ENCODE measurements at places on chromosomes 1 and 21.

GRCh38 chr1:6097824-6098223 is 52.1 kb downstream of the KCNAB2 start:
- H3K27ac ChIP-seq, result peak overlapping the region; percentile 14
- no peak for DNase-seq
- no peaks in the 10 kb centered on the region for H3K4me1 ChIP-seq
- H3K36me3 ChIP-seq, result peaks cover 22% of the 10 kb centered on the region

DNA sequence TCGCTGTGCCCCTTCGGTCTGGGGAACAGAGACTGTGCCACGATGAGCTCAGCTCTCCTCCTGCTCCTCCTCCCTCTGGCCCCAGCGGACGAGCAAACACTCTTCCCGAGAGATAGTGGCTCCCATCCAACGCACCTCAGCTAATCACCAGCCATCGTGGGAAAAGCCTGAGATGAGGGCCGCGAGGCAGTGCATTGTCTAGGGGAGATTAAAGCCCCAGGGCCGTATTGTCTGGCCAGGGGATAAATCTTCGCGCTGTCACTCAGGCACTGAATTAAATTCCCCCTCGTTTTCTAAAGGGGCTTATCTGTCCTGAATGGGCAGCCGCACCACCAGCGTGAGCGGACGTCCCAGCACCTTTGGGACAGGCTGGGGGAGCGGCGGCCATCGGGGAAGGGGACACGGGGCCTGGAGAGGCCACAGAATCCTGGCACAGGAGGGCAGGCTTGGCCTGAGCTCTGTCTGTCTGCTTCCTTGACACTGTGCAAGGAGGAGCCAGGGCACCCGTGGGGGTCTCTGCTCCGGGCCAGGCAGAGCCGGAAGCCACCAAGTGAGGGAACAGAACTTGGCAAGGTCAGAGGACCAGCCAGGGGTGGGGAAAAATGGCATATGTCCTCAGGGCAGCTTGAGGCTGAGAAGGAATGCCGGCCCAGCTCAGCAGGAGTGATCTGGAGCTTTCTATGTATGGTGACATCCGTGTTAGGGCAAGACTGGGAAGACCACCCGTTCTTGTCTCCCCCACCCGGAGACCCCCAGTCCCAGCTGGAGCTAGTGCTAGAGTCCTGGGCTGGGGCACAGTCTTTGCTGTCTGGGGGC is 32.3 kb downstream of the PRDM16 start:
- H3K27ac ChIP-seq, result no peak overlapping the region
- DNase-seq, result no peak
- H3K4me3 ChIP-seq, result no peak overlapping the region
- H3K27me3 ChIP-seq, result no peaks in the 10 kb centered on the region
- no peaks in the 10 kb centered on the region for H3K4me1 ChIP-seq

GRCh38 chr1:222654849-222655248 is 37.0 kb downstream of the MIA3 start:
- H3K27ac ChIP-seq, result peak overlapping the region; percentile 87
- peaks cover 49% of the 10 kb centered on the region for H3K4me1 ChIP-seq
- peak overlapping the region; percentile 42 for H3K4me3 ChIP-seq

DNA sequence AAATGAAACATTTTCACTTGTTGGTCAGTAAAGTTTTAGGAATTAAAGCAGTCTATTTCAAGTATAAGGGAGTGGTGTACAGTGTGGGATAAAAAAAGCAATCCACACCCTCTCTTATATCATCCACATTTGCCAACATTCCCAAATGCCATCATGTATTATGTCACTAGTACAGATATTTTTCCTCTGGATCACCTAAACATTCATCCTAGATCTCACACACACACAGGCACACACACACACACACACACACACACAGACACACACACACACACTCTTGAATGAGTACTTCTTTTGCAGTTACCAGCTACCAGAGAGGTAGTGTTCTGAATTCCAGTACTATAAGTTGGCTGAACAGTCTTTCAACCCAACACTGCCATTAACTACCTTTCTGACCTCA is 1369.1 kb upstream of the ADGRL4 start:
- no peak overlapping the region for H3K4me3 ChIP-seq
- no peaks in the 10 kb centered on the region for H3K36me3 ChIP-seq
- no peak overlapping the region for H3K27ac ChIP-seq
- H3K27me3 ChIP-seq, result no peaks in the 10 kb centered on the region
- no peak for DNase-seq

- no peak for DNase-seq
- no peaks in the 10 kb centered on the region for H3K4me1 ChIP-seq
- H3K27ac ChIP-seq, result no peak overlapping the region
- H3K4me3 ChIP-seq, result no peak overlapping the region
- H3K27me3 ChIP-seq, result no peaks in the 10 kb centered on the region
Observed at GRCh38 chr1:216925962-216926625, 202.9 kb upstream of the ESRRG start.

DNA sequence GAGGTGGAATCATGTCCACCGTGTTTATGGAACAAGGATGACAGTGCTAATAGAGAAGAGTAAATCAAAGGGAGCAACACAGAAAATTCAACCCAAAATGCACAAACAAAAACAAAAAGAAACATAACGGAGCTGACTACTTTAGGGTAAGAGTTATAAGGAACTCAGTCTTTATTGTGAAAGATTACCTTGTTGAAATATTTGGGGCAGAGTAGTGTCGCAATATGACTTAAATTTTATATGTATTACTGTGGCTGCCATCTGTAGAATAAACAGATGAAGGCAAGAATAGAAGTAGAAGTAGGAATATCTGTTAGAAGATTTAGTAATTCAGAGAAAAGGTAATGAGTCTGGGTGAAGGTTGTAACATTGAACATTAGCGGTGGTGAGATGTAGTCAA is 913.9 kb downstream of the BRINP3 start:
- DNase-seq, result no peak
- no peaks in the 10 kb centered on the region for H3K27me3 ChIP-seq
- no peak overlapping the region for H3K27ac ChIP-seq
- no peak overlapping the region for H3K4me3 ChIP-seq
- no peaks in the 10 kb centered on the region for H3K4me1 ChIP-seq

- H3K4me1 ChIP-seq, result peaks cover 77% of the 10 kb centered on the region
- H3K36me3 ChIP-seq, result peaks cover 73% of the 10 kb centered on the region
- DNase-seq, result no peak
- H3K27me3 ChIP-seq, result no peaks in the 10 kb centered on the region
Observed at GRCh38 chr21:14538483-14538882, 7.6 kb downstream of the SAMSN1 start.

DNA sequence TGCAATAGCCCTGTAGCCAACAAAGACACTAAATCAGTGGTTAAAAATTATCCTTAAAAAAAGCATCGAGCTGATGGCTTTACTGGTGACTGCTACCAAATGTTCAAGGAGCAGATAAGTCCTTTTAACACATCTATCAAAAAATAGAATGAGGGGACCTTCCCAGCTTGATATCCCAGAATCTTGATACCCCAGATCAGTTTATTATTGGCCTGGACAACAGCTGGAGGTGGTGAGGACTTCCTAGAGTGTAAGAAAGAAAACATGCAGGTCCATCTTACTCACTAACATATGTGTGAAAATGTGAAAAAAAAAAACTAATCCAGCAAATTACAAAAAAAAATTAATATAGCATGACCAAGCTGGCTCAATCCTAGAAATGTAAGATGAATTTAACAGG is 21.3 kb downstream of the CHIT1 start:
- peaks cover 3% of the 10 kb centered on the region for H3K4me1 ChIP-seq
- H3K27me3 ChIP-seq, result peaks cover 20% of the 10 kb centered on the region
- H3K4me3 ChIP-seq, result no peak overlapping the region
- no peaks in the 10 kb centered on the region for H3K36me3 ChIP-seq
- no peak overlapping the region for H3K27ac ChIP-seq

- no peak overlapping the region for H3K27ac ChIP-seq
- H3K36me3 ChIP-seq, result no peaks in the 10 kb centered on the region
- DNase-seq, result no peak
- no peaks in the 10 kb centered on the region for H3K4me1 ChIP-seq
- no peaks in the 10 kb centered on the region for H3K27me3 ChIP-seq
Observed at GRCh38 chr1:245225322-245226202, 70.8 kb downstream of the KIF26B start.

GRCh38 chr1:156895455-156895812 is 1.9 kb downstream of the PEAR1 start:
- H3K36me3 ChIP-seq, result no peaks in the 10 kb centered on the region
- H3K27me3 ChIP-seq, result peaks cover 75% of the 10 kb centered on the region
- H3K27ac ChIP-seq, result no peak overlapping the region
- peaks cover 18% of the 10 kb centered on the region for H3K4me1 ChIP-seq
- no peak for DNase-seq

GRCh38 chr1:242243472-242243871 is 244.6 kb upstream of the MAP1LC3C start:
- no peak overlapping the region for H3K27ac ChIP-seq
- H3K4me1 ChIP-seq, result no peaks in the 10 kb centered on the region
- DNase-seq, result no peak
- no peaks in the 10 kb centered on the region for H3K27me3 ChIP-seq

DNA sequence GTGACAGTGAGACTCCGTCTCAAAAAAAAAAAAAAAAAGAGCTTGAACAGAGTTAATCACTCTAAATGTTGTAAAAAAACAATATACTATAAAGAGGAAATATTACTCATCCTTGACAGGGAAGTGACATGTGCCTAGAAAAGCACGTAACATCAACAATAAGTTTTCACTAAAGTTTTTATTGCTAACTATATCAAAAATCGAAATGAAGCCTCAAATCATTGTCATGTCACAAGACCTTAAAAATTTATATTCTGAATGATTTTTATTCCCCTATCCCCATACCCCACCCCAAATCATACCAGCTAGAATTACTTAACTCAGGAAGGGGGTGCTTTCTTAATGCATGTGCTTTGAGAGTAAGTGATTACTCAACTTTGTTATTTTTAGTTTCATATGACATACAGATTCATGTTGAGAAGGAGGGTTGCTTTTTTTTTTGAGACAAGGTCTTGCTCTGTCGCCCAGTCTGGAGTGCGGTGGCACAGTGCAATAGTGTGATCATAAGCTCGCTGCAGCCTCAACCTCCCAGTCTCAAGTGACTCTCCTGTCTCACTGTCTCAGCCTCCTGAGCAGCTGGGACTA is 53.6 kb upstream of the MUTYH start:
- peak; percentile 41 for DNase-seq
- no peaks in the 10 kb centered on the region for H3K36me3 ChIP-seq
- H3K27ac ChIP-seq, result peak overlapping the region; percentile 73
- no peak overlapping the region for H3K4me3 ChIP-seq

DNA sequence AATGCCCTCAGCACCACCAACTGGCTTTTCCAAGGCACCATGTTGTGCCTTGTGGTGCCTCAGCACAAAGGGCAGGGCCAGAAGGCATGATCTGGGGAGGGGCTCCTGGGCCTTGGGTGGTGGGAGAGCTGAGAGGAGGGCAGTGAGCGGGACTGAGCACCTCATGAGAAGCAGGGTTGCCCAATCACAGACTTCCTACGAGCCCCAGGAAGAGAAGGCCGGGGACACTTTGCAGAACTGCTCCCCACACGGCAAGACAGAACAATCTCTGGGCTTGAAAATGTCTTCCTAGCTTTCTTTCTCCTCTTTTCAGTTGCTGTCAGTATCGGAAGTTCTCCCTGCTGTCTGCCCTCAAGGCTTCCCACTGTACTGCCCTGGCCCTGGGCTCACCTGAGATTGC is 6.8 kb downstream of the KCNJ10 start:
- H3K27me3 ChIP-seq, result peaks cover 34% of the 10 kb centered on the region
- H3K4me1 ChIP-seq, result no peaks in the 10 kb centered on the region
- no peaks in the 10 kb centered on the region for H3K36me3 ChIP-seq
- H3K4me3 ChIP-seq, result no peak overlapping the region
- no peak overlapping the region for H3K27ac ChIP-seq

DNA sequence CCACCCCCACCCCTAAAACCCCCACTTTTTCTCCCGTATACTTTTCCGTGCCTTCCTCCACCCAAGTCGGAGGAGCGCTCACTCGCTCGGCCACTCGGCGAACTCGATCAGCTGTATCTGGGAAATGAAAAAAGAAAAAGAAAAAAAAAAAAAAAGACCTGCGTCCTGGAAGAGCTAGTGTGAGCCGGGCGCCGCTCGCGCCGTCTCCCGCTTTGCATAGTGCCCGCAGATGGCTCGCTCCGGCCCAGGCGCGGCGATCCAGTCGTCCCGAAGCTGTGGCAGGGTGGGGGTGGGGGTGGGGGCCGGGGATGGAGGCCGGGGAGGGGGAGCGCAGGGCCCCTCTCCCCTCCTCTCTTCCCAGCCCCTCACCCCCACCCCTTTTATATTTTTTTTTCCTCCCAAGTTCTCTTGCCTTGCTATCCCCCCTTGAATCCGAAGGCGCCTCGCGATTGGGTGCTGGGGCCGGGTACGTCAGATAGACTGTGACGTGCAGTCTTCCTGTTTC is 299 bp upstream of the PROX1 start:
- DNase-seq, result no peak
- H3K27me3 ChIP-seq, result peaks cover 86% of the 10 kb centered on the region
- peak overlapping the region; percentile 55 for H3K4me3 ChIP-seq
- no peaks in the 10 kb centered on the region for H3K36me3 ChIP-seq
- no peak overlapping the region for H3K27ac ChIP-seq

GRCh38 chr1:54792686-54793282 is 8.3 kb downstream of the TTC22 start:
- DNase-seq, result no peak
- no peak overlapping the region for H3K4me3 ChIP-seq
- H3K36me3 ChIP-seq, result peaks cover 19% of the 10 kb centered on the region

GRCh38 chr1:207097871-207098324 is 6.1 kb upstream of the C4BPA start:
- H3K4me3 ChIP-seq, result peak overlapping the region; percentile 12
- peak; percentile 50 for DNase-seq
- peak overlapping the region; percentile 82 for H3K27ac ChIP-seq
- H3K27me3 ChIP-seq, result peaks cover 11% of the 10 kb centered on the region
- H3K4me1 ChIP-seq, result peaks cover 27% of the 10 kb centered on the region

- H3K4me3 ChIP-seq, result no peak overlapping the region
- H3K27me3 ChIP-seq, result no peaks in the 10 kb centered on the region
- no peaks in the 10 kb centered on the region for H3K36me3 ChIP-seq
- H3K27ac ChIP-seq, result no peak overlapping the region
- no peaks in the 10 kb centered on the region for H3K4me1 ChIP-seq
Observed at GRCh38 chr1:56360021-56360420, 219.3 kb downstream of the PLPP3 start.

DNA sequence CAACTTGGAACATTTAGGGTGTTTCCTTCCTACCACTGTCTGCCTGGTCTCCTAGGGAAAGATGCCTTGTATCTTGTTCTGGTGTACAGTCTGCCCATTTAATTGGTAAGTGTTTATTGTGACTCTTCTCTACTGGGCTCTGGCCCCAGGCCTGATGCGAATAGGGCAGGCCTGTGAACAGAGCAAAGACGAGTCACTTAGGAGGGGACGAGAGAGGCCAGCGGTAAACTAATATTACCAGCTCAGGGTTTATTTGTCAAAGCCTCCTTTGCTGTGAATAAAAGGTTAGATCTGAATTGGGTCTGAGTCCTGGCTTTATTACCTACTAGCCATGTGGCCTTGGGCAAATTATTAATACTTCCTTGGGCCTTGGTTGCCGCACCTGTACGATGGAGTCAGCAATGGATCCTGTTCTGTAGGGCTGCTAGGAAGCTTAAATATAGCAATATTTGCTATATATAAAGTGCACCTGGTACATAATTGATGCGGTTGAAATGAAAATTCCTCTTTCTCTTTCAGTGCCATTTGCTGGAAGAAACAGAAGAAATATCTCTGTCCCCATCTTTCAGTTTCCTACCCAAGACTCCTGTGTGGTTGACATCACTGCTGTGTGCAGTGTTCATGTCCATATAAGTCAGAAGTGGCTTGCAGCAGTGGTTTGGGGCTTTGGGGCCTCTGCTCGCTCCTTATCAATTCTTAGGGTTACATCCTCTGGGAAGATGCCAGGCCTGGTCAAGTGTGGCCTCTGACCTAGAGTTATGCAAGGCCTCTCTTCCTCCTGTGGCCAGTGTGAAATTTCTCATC is 32.4 kb downstream of the MAPKAPK2 start:
- H3K27me3 ChIP-seq, result no peaks in the 10 kb centered on the region
- peak overlapping the region; percentile 82 for H3K27ac ChIP-seq
- DNase-seq, result peak; percentile 68
- H3K36me3 ChIP-seq, result no peaks in the 10 kb centered on the region

Measured in activated CD8-positive, alpha-beta memory T cell treated with anti-CD3 and anti-CD28 coated beads, Interleukin-2, amount 10 ng/mL, durations not matched to agents 7 days and 5 days (primary cell).